NCI-H1930 (cell line): ENCODE measurements at places on chromosomes 3 and 15.

GRCh38 chr3:119681279-119681678 lies 4.1 kb upstream of the COX17 start:
- DNase-seq: no peak

DNA sequence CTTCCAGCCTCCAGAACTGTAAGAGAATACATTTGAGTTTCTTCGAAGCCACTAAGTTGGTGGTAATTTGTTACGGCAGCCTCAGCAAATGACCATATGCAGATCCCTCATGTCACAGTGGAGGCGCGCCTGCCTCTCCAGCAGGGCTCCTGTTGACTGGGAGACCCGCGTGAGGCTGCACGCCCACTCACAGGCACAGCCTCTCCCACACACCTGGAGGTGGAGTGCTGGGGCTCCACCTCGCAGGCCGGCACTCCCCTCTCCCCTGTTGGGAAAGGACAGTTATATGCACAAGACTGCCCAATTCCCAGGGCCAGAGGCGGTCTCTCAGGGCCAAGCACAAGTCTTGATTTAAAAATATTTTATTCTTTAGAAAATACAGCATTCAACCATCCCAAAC lies 2.8 kb upstream of the TLR9 start:
- DNase-seq: no peak

DNA sequence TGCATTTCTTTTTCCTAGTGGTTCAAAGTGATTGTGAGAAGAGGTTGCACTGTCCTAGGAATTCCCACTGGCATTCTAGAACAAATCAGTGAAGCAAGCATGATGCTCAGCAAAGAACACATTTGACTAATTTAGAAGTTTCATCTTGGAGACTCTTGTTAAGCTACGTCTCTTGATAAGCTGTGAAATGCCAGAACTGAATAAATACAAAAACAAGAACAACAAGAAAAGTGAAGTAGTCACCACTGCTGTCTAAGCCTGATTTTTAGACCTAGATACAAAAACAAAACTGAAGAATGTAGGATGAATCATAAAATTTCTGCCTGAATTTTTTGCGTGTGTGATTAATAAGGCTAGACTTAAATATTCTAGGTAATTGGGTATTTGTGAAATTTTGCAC lies 1162.4 kb downstream of the TUSC7 start:
- no peak for DNase-seq

GRCh38 chr15:57561041-57561711 lies 30.5 kb upstream of the MYZAP start:
- DNase-seq: peak; percentile 43

- no peak for DNase-seq
Measured at GRCh38 chr3:134232951-134233350, 17.7 kb downstream of the RYK start.

- DNase-seq: no peak
Measured at GRCh38 chr15:81284256-81285031, 39.5 kb downstream of the STARD5 start.

DNA sequence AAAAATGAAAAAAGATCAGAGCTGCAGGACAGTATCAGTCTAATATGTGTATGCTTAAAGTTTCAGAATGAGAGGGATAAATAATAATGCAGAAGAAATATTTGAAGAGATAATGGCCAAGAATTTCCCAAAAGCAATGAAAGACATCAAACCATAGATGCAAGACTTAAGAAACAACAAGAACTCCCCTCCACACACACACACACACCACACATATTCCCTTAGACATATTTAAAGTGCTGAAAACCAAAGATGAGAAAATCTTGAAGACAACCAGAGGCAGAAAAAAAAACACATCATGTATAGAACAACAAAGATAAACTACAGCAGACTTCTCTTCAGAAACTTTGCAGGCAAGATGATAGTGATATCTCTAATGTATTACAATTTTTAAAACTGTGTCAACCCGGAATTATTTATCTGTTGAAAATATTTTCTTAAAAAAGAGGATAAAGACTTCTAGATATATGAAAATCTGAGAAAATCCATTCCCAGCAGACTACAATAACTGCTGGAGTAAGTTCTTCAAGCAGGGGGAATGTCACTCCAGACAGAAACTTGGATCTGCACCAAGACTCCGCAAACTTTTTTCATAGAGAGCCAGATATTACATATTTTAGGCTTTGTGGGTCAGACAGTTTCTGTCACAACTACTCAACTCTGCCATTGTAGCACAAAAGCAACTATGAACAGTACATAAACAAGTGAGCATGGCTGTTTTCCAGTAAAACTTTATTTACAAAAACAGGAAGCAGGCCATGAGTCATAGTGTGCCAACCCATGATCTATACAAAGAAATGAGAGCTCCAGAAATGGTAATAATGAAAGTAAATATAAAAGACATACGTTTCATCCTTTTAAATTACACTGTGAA lies 223.4 kb upstream of the CGNL1 start:
- DNase-seq: no peak

GRCh38 chr3:107441617-107442016 lies 64.4 kb downstream of the CCDC54 start:
- no peak for DNase-seq

- DNase-seq: no peak
Measured at GRCh38 chr3:121483290-121483689, 62.5 kb downstream of the POLQ start.

- no peak for DNase-seq
Measured at GRCh38 chr3:20023623-20024405, 11.8 kb upstream of the PP2D1 start.

DNA sequence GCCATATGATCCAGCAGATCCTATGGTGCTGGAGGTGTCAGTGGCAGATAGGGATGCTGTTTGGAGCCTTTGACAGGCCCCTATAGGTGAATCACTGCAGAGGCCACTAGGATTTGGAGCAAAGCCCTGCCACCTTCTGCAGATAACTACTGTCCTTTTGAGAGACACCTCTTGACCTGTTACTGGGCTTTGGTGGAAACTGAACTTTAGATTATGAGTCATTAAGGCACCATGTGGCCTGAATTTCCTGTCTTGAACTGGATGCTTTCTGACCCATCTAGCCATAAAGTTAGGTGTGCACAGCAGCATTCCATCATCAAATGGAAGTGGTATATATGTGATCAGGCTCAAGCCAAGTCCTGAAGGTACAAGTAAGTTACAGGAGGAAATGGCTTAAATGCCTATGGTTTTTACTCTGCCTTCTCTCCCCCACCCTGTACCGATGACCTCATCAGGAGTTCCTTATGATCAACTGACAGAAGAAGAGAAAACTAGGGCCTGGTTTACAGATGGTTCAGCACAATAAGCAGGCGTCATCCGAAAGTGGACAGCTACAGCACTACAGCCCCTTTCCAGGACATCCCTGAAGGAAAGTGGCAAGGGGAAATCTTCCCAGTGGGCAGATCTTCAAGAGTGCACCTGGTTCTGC lies 565.6 kb upstream of the AGTR1 start:
- DNase-seq: no peak

DNA sequence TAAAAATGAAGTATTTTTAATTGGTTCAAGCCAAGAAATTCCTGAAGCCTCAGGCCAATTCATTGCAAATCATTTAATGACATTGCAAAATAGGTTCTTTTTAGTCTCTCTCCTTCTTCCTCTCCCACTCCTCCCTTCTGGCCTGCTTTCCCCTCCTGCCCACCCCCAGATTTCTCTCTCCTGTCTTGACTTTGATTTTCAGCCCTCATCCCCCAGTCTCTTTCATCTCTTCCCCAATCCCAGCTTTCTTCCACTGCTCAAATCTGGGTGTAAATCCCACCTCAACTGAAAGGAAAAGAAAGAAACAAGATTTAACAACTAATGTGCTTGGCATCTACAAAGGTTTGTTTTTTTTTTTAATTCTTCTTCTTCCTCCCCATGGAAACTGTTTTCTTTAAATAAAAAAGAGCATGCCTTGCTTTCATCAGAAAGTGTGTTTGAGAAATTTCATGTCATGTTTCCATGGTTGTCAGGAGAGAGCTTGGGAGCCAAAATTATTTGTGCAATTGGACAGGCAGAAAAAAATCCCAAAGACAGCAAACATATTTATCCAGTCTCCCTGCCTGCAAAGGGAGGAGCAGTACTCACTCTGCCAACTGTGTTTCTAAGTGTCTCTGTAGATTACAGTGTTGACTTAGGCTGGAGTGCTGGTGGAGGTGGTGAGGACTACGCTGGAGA lies 50.4 kb downstream of the BOC start:
- DNase-seq: no peak

- no peak for DNase-seq
Measured at GRCh38 chr3:72977060-72977808, 19.4 kb upstream of the PPP4R2 start.

DNA sequence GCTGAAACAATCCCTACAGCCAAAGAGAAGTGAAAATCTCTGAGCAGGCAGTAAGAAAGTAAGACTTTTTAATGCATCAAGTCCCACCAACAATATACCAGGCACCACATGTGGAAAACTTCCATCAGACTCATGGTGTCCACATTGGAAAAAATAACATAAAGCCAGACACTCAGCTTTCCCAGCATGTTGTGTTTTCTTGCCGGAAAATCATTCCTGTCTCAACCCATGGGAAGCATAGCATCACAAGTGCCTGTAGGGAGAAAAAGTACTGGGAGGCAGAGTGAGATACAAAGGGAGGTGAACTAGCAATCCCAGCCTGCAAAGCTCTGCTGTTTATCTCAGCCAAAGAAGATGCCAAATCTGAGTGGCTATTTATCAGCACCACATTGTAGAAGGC lies 868.9 kb downstream of the SI start:
- DNase-seq: no peak
